ENCODE measurements at places on chromosomes 7 and 10.

DNA sequence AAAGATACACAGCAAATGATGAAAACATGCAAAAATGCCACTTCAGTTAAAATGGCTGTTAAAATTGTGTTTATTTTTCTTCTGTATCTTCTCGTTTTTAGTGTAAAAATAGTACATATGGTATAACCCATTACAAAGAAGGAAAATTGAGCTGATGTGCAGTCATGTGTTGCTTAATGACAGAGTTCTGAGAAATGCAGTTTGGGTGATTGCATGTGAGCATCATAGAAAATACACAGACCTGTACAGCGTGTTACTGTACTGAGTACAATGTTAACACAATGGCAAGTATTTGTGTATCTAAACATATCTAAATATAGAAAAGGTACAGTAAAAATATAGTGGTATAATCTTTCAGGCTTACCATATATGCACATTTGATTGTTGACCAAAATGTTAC lies 7.3 kb downstream of the DMTF1 start:
- no peak for DNase-seq

DNA sequence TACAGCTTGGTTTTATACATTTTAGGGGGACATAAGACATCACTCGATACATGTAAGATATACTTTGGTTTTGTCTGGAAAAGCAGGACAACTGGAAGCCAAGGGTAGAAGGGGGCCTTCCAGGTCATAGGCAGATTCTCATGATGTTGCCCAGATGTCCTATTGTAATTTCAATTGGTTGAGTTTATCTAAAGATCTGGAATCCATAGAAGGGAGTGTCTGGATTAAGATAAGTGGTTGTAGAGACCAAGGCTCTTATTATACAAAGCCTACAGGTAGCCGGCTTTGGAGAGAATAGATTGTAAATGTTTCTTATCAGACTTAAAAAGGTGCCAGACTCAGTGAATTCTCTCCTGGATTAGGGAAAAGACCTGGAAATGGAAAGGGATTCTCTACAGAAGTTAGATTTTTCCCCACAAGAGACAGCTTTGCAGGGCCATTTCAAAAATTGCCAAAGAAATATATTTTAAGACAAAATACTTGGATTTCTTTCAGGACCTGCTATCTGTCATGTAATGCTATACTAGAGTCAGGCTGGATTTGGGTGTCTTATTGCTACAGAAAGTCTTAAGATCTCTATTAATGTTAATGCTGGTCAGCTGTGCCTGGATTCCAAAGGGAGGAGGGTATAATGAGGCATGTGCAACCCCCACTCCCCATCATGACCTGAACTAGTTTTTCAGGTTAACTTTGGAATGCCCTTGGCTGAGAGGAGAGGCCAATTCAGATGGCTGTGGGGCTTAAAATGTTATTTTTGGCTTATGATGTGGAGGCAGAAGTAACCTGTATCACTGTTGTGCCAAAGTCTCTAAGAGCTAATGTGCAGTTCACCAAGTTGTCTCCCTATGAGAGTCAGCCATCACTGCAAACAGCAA lies 511.1 kb upstream of the C7orf33 start:
- no peak for DNase-seq

DNA sequence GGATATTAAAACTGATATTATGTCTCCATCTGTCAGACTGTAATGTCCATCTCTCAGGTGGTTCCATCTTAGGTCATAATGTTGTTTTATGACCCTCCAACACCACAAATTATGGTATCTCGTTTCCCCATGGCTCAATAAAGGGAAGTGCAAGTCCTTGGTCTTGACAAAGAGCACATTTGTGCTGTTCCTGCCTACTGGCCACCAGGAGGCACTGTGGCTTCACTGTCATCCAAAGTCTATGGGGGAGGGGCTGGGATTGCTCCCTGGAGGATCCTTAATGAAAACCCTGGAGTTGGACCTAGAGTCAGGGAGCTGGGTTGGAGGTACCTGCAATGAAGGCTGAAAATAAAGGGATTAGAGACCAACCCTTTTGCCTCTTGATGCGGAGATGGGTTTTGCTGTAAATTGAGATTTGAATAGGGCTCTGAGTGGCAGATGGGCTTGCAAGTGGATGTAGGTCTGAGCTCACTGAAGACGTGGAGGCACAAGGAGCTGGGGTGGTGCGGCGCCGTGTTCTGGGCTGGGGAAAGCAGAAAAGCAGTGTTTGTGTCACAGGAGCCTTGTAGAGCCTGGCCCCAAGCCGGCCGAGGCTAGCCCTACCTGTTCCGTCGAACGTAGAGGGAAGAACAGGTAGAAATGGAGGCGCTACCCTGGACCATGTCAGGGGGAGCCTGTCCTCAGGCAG lies 180.5 kb upstream of the PRSS58 start:
- DNase-seq, result no peak

GRCh38 chr7:105011141-105011830 lies 2.7 kb upstream of the KMT2E start:
- DNase-seq, result no peak

GRCh38 chr7:51517187-51517586 lies 200.6 kb upstream of the COBL start:
- no peak for DNase-seq

- DNase-seq, result no peak
Observed at GRCh38 chr7:84207025-84207424, 12.4 kb upstream of the SEMA3A start.
